ENCODE measurements at places on chromosomes 4 and X.
A peak's percentile ranks its signal among the peaks of the same experiment; 100 is the strongest.

GRCh38 chrX:23664496-23664895 lies 2.8 kb upstream of the PRDX4 start:
- no peak for DNase-seq

GRCh38 chr4:139900964-139901376 lies 235.4 kb downstream of the MGST2 start:
- no peak for DNase-seq

DNA sequence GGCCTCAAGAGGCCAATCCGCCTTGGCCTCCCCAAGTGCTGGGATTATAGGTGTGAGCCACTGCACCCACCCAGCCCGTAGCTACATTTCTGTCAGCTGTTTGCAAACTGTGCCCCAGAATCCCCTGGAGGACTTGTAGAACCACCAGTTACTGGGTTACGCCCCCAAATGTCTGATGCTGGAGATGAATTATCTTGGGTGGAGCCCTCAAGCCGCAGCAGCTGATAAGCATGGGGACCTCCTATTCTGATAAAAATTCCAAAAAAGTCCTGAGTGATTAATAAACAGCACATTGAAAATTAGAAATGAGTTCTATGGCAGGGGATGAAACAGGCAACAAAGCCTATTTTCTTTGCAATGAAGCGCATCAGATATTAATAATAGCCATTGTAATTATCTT lies 105.0 kb downstream of the PTTG2 start:
- no peak for DNase-seq

DNA sequence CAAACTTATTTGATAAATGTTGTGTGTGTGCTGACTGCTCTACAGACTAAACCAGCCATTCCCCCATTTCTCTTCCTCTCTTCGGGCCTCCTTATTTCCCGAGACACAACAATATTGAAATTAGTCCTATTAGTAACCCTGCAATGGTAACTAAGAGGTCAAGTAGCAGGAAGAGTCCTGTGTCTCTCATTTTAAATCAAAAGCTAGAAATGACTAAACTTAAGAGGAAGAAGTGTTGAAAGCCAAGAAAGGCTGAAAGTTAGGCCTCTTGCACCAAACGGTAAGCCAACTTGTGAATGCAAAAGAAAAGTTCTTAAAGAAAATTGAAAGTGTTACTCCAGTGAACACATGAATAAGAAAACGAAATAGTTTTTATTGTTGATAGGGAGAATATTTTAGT lies 357.8 kb upstream of the SLC7A11 start:
- DNase-seq = no peak

- no peak for DNase-seq
These were observed 42.0 kb downstream of the REELD1 start for GRCh38 chr4:146256328-146256727.

DNA sequence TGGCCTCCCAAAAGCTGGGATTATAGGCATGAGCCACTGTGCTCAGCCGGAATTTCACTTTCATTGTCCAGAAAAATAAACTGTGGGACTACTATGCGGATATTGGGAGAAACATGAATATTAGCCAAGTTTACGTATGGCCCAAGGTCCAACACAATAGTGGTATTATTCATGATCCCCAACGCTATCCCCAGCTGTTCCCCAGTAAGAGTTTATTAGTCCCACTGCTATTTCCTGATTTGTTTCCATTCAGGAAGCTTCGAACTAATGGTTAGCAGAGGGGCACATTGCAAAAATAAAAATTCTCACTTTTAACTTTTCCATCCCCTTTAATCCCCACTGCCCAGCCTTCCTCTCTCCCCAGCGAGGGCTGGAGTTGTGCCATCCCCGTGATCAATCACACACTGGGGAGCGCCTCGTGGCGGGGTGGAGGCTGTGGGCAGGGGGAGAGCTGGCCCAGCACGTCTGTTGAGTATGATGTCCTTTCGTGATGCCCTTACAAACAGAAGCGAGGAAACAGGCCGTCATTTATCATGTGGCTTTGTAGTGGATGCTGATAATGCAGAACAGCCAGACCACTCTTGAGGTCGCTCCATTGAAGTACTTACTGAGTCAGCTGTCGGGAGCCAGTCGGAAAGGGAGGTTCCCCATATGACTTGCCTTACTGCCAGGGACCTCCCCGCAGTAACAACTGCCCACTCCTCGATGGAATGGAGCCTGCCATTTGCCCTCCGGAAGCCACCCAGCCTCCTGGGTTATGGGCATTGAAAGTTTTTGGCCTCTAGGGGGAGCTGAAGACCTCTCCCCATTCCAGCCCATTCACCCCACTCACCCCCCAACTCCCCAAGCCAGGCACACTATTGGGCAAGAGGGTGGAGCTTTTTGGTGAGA lies 117.0 kb downstream of the KDR start:
- no peak for DNase-seq

DNA sequence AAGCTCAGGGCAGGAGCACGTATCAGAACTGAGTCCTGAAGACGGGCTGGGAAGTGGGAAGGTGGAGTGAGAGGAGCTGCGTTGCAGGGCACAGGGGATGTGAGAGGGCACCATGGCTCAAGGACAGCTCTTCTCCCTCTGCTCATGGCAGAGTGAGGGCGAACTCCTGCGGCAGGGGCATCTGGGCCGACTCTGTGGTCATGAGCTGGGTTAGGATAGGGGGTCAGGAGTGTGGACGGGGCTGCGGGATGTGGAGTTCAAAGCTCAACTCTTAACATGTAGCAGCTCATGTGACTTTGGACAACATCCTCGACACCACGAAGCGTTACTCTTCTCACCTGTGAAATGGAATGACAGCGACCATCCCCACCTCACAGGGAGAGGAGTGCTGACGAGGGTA lies 19.4 kb upstream of the SORCS2 start:
- no peak for DNase-seq

DNA sequence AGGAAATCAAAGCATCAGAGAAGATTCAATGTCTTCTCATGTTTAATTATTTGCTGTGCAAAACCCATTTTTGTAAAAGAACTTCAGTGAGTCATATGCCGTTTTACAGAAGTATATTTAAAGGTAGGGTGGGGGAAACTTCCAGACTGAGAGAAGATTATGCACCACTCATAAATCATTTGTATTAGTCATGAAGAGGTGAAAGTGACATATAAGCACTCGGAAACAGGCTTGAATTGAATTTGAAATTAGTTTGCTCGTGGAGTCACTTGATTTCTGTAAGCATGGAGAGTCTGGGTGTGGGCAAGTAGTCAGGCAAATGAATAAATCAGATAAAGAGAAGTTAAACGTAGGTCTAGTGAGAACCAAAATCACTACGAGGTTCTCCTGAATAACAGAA lies 335.1 kb downstream of the ANK2 start:
- DNase-seq = no peak

- no peak for DNase-seq
These were observed 7.9 kb upstream of the UGT2B4 start for GRCh38 chr4:69503558-69503957.

DNA sequence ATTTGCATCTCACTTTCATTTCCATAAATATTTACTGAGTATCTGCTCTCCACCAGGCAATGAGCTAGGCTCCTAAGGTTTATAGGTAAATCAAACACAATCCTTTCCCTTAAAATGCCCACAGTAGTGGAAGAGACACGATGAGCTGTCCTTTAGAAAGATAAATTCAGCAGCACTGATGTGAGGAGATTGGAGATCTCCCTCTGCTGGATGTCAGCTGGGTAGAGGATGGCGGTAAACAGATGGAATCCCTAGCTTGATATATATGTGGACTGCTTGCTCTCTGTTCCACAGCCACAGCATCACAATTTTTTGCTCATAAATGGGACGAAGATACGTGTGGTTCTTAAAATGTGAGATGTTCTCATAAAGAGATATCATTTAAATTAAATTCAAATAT lies 216.4 kb upstream of the RASGEF1B start:
- DNase-seq = no peak

DNA sequence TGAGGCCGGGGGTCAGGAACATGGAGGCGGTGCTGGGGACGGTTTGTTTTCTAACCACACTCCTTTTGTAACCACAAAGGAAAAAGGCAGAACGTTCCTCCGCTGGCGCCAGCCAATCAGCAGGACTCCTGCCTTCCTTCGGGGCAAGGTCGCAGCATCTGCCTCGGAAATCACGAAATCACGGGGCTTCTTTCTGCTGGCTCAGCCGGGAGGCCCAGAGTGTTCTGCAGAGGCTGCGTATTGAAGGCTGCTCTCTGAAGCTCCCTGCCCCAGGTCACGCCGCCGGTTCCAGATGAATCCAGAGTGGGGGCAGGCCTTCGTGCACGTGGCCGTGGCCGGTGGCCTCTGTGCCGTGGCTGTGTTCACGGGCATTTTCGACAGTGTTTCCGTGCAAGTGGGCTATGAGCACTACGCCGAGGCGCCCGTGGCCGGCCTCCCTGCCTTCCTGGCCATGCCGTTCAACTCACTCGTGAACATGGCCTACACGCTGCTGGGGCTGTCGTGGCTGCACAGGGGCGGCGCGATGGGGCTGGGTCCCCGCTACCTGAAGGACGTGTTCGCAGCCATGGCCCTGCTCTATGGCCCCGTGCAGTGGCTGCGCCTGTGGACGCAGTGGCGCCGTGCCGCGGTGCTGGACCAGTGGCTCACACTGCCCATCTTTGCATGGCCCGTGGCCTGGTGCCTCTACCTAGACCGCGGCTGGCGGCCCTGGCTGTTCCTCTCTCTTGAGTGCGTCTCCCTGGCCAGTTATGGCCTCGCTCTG lies 9.4 kb downstream of the TMEM187 start:
- DNase-seq = peak; percentile 52

GRCh38 chr4:38536716-38537115 lies 127.3 kb upstream of the KLF3 start:
- DNase-seq = no peak

- no peak for DNase-seq
These were observed 693.6 kb upstream of the HS3ST1 start for GRCh38 chr4:12122316-12122715.

DNA sequence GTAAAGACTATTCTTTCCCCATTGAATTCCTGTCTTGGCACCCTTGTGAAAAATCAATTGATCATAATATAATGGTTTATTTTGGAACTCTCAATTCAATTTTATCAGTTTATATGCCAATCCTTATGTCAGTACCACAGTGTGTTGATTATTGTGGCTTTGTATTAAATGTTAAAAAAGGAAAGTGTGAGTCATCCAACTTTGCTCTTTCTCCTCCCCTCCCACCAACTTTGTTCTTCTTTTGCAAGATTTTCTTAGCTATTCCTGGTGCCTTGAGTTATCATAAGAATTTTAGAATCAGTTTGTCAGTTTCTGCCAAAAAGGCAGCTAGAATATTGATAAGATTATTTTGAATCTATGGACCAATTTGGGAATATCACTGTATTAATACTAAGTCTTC lies 11.2 kb upstream of the RNF175 start:
- no peak for DNase-seq

GRCh38 chrX:44314259-44314734 lies 29.2 kb downstream of the EFHC2 start:
- no peak for DNase-seq

Measured in naive thymus-derived CD8-positive, alpha-beta T cell (primary cell).